ENCODE measurements at places on chromosomes 2 and 18.

DNA sequence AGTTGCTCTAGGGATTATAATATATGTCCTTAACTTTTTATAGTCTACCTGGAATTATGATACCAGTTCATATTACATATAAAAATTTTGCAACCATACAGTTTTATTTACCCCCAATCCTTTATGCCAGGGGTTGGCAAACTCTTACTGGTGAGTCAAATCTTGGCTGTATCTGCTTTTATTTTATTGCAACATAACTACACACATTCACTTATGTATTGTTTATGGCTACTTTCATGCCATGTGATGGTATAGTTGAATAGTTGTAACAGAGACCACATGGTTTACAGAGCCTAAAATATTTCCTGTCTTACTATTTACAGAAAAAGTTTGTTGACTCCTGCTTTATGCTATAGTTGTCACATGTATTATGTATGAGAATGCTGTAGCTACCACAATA is 25.8 kb upstream of the DLX2 start:
- no peak for DNase-seq

DNA sequence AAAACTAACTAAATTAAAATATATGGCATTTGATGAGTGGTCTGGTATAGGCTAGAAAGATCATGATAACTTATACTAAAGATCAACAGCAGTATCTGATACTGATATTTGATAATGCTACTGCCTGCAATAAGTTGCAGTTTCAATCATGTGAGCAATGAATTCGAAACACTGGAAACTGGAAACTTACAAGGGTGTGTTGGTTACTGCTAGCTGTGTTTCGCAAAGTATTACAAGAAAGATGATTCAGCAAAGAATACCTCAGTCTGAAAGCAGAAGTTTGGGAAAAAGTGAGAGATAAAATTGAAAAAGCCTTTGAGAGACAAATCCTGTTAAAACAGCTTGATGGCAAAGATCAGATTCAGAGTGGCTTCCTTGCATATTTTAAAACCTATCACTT is 294.5 kb downstream of the CCDC178 start:
- DNase-seq: no peak

- DNase-seq: no peak
Observed at GRCh38 chr2:50995610-50996009, 36.3 kb downstream of the NRXN1 start.

DNA sequence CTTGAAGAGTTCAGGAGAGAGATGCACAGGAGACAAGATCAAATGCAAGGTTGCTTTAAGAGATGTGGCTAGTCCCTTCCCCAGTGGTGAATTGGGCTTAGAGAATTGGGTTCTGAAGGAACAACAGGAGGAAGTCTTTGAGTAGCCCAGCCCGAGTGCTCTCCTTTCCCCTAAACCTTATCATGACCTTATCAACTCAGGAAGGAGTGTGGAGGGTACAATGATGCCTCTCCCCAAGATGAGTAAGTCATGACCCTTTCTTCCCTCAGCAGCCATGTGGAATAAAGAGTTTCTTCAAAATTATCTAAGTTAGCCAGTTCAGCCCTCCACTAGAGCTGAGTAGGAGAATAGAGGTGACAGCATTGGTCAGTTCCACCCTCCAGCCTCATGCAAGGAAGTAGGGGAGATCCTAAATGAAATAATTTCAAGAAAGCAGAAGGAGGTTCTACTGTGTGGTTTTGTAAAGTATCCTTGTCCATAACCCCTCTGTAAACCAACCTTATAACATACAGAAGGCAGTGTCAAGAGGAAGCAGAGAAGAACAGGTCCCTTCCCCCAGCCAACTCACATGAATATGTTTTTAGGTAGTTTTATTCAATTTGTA is 88.4 kb downstream of the ARHGAP15 start:
- DNase-seq: no peak

- no peak for DNase-seq
Observed at GRCh38 chr2:168422584-168422983, 33.5 kb upstream of the CERS6 start.

- DNase-seq: no peak
Observed at GRCh38 chr2:172865422-172865821, 129.8 kb downstream of the RAPGEF4 start.

- DNase-seq: no peak
Observed at GRCh38 chr2:102172745-102173144, 14.1 kb upstream of the IL1RL2 start.

Data from thoracic aorta (tissue), 2 donors.